SJSA1 (cell line): ENCODE measurements at places on chromosomes 7 and 10.

DNA sequence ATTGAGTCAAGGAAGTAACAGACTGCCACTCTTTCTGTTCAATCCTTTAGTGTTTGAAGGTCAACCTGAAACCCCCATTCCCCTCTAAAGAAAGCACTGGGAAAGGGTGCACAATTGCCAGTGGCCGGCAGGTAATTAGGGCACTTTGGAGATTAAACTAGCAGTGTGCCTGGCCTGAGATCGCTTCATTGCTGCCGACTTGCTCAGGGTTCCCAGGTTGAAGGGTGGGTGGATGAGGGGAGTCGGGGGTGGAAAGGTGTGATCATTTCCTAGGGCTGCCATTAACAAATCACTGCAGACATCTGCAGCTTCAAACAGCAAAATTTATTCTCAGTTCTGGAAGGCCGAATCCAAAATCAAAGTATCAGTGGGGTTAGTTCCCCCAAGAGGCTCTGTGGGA lies 16.3 kb upstream of the BTBD16 start:
- H3K4me1 ChIP-seq = no peaks in the 10 kb centered on the region
- no peak overlapping the region for H3K27ac ChIP-seq
- no peaks in the 10 kb centered on the region for H3K36me3 ChIP-seq

DNA sequence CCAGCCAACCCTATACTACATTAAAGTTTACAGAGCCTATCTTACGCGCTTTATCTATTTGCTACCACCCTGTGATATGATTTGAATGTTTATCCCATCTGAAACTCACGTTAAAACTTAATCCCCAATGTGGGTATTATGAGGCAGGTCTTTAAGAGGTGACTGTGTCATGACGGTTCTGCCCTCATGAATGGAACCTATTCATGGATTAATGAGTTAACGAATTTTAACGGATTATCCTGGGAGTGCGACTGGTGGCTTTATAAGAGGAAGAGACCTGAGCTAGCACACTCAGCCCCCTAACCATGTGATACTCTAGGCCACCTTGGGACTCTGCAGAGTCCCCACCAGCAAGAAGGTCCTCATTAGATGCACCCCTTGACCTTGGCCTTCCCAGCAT lies 37.8 kb downstream of the SRPK2 start:
- H3K36me3 ChIP-seq = no peaks in the 10 kb centered on the region
- DNase-seq = no peak
- H3K27ac ChIP-seq = 0 out of 2 replicates have a peak overlapping the region, but pooled peaks have one; percentile 22
- H3K27me3 ChIP-seq = no peaks in the 10 kb centered on the region
- H3K4me1 ChIP-seq = peaks cover 32% of the 10 kb centered on the region

- H3K27ac ChIP-seq = peak overlapping the region; percentile 80
- peak overlapping the region; percentile 56 for H3K4me3 ChIP-seq
- H3K27me3 ChIP-seq = no peaks in the 10 kb centered on the region
Measured at GRCh38 chr7:30771880-30772425, 736 bp downstream of the MINDY4 start.

DNA sequence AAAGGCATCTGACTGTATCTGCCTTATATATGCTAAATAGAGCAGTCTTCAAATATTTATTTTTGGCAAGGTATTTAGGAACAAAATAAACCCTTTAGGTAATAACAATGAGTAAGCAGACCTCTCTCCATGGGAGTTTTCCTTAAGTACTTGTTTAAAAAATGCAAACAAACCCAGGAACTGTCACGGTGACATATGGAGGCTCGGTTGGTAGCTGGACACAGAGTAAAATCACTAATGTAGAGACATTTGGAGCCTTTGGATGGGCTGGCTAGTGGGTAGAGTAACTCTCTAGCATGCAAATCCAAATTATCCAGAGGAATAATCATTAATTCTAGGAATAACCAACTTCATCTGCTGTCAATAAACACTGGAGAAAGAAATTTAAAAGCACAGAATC lies 71.6 kb upstream of the LAMB4 start:
- DNase-seq = no peak
- no peaks in the 10 kb centered on the region for H3K4me1 ChIP-seq
- H3K4me3 ChIP-seq = no peak overlapping the region
- peaks cover 4% of the 10 kb centered on the region; the same call in 1 of the 2 replicates for H3K27me3 ChIP-seq
- no peaks in the 10 kb centered on the region for H3K36me3 ChIP-seq

GRCh38 chr10:91420868-91421267 lies 10.7 kb downstream of the HECTD2 start:
- no peak overlapping the region for H3K4me3 ChIP-seq
- peaks cover 8% of the 10 kb centered on the region for H3K4me1 ChIP-seq
- H3K27me3 ChIP-seq = no peaks in the 10 kb centered on the region
- peak overlapping the region; percentile 17 for H3K27ac ChIP-seq

- H3K4me3 ChIP-seq = no peak overlapping the region
- DNase-seq = peak; percentile 97
- H3K27me3 ChIP-seq = no peaks in the 10 kb centered on the region
- peaks cover 29% of the 10 kb centered on the region for H3K4me1 ChIP-seq
Measured at GRCh38 chr10:79298403-79299244, 48.6 kb upstream of the PPIF start.

DNA sequence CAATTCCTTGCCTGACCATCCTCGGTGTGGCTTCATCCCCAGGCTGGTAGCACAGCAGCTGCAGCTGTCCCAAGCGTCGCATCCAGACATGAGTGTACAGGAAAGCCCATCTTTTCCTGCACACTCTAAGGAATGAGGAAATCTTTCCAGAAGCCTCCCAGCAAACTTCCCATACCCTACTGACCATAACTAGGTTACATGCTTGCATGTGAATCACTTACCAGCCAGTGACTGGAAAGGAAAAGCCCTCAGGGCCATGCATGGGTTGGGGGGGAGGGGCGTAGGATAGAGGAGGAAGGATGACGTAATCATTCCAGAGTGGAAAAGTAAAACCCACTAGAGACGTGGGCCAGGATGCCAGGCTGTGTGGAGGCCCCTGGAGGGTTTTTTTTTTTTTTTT lies 18.9 kb upstream of the ZNF212 start:
- no peak overlapping the region for H3K27ac ChIP-seq
- no peaks in the 10 kb centered on the region for H3K4me1 ChIP-seq
- H3K27me3 ChIP-seq = no peaks in the 10 kb centered on the region

- H3K36me3 ChIP-seq = no peaks in the 10 kb centered on the region
- no peak overlapping the region for H3K27ac ChIP-seq
- DNase-seq = peak; percentile 27
Measured at GRCh38 chr10:18104223-18104872, 35.9 kb upstream of the CACNB2 start.

DNA sequence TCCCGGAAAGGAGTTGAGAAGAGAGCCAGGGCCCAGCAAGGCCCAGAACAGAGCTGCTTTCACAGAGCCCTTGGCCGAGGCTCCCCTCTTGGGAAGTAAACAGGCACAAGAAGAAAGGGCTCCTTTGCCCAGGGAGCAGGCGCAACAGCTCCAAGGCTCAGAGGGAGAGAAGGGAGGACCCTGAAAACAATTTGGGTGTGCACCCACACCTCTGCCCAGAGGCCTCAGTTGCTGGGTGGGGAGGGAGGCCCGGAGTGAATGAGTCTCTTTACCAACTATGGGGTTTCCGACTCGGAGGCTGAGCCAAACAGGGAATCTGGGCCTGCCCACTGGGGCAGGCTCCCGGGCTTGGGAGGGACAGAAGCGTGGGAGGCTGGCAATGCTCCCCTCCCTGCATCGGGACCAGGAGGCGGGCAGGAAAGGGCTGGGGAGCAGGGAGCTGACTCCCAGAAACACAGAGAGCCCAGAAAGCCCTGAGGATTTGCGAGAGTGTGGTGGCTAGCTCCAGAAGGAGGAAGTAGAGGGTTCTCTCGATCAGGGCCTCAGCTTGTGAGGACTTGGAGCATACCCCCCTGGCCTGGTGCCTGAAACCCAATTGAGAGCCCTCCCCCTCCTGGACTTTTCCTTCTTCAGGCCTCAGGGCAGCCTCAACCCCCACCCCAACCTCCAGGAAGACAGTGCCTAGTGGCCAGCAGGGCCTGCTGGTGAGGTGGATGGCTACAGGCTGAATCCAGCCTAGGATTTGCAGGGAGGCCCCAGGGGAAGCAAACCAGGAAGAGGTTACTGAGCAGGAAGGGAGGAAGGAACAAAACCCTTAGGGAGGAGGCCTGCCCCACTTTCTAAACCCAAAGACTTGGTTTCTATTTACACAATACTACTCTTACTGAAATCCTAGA lies 6.2 kb downstream of the C10orf105 start:
- H3K36me3 ChIP-seq = no peaks in the 10 kb centered on the region
- 0 out of 2 replicates have a peak overlapping the region, but pooled peaks have one; percentile 7 for H3K27ac ChIP-seq
- peaks cover 11% of the 10 kb centered on the region for H3K4me1 ChIP-seq
- H3K27me3 ChIP-seq = no peaks in the 10 kb centered on the region

DNA sequence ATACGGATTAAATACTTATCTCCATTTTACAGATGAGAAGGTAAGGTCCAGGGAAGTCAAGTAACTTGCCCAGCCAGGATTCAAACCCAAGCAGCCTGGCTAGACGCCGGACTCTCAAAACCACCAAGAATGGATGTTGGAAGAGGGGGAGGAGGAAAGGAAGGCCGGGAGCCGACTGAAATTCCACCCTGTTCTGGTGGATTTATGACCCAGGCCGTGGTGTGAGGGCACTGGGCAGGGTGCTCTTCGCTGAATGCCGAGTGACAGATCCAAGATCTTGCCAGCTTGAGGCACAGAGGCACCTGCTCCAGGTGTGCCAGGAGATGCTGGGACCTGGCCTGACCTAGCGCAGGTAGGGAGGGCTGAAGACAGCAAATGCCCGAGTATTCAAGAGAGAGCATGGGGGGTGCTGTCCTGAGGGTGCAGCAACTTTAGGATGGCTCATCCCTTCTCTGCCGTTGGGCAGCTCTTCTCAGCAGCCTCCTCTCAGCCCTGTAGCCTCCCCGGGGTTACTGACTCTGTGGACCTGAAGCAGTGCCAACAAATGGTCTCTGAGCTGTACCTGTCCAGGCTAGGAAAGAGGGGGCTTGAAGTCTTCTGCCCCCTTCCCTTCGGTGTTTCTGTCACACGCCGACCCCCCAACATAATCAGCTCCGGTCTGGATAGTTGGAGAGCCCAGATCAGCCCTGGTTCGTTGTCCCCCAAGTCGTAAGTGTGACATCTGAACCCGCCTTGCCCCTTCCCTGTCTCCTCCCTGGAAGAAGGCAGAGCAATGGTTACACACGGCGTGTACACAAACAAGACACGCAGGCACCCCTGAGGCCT lies 713 bp downstream of the LOXL4 start:
- no peaks in the 10 kb centered on the region for H3K36me3 ChIP-seq
- no peaks in the 10 kb centered on the region for H3K27me3 ChIP-seq
- H3K4me3 ChIP-seq = no peak overlapping the region

DNA sequence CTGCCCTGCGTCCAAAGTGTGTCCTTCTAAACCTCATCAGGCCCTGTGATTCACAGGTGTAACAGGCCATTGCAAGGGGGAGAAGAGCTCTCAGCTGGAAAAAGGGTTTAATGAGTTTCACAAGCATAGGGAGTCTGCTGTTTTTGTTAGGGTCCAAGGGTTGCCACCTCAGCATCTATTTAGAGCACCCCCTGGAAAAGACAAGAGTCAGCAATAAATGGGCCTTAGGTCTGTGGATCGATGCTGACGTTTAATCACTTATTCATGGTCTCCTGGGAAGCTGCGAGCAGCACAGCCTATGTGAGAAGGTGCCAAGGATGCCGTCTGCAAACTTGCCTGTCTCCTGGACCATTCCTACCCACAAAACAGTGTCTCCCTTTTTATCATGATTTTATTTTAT lies 78.4 kb upstream of the BAIAP2L1 start:
- no peak for DNase-seq
- H3K27me3 ChIP-seq = no peaks in the 10 kb centered on the region
- H3K36me3 ChIP-seq = no peaks in the 10 kb centered on the region

DNA sequence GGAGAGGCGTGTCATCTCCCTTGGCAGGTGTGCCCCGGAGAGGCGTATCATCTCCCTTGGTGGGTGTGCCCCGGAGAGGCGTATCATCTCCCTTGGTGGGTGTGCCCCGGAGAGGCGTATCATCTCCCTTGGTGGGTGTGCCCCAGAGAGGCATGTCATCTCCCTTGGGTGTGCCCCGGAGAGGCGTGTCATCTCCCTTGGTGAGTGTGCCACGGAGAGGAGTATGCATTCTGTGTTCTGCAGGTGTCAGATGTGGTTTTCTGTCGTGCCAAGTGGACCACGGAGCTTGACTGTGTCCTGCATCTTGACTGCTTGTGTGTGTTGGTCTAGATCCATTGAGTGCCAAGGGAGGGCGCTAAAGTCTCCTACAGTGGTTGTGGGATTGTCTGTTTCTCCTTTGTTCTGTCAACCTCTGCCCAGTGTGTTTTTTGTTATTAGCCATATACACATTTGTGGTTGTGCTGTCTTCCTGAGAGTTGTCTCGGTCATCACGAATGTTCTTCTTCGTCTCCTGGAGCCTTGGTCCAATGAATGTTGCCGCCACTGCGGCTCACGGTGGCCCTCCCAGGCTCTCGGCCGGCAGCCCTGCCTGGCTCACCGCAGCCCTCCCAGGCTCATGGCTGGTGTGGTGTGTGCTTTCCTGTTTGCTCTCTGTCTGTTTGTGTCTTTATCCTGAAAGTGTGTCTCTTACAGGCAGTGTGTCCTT lies 96.8 kb downstream of the INPP5A start:
- DNase-seq = no peak
- 0 out of 2 replicates have a peak, but pooled peaks cover 6% of the 10 kb centered on the region for H3K4me1 ChIP-seq
- H3K27me3 ChIP-seq = no peaks in the 10 kb centered on the region
- H3K36me3 ChIP-seq = no peaks in the 10 kb centered on the region

GRCh38 chr7:102175423-102176170 lies 111.1 kb upstream of the SH2B2 start:
- DNase-seq = no peak
- H3K36me3 ChIP-seq = peaks cover 31% of the 10 kb centered on the region
- no peak overlapping the region for H3K4me3 ChIP-seq
- peaks cover under 1% of the 10 kb centered on the region; the same call in 1 of the 2 replicates for H3K4me1 ChIP-seq

DNA sequence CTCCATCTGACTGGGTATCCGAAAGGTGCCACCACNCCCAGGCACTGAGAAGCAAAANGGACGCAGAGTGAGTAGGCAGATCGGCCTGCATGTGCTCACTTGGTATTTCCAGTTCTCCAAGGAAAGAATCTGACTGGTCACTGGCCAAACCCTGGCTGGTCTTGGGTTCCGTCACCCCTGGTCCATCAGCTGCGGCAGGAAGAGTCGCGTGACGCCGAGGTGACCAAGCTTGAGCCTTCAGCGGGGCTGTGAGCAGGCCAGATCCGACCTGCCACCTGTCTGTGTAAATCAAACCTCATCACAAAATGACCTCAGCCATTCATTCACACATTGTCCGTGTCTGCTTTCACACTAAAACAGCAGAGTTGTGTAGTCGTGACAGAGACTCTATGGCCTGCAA lies 28.8 kb upstream of the CHST15 start:
- peaks cover 8% of the 10 kb centered on the region; the same call in 1 of the 2 replicates for H3K4me1 ChIP-seq
- DNase-seq = no peak
- no peak overlapping the region for H3K4me3 ChIP-seq
- H3K36me3 ChIP-seq = no peaks in the 10 kb centered on the region

- H3K4me1 ChIP-seq = no peaks in the 10 kb centered on the region
- no peak overlapping the region for H3K27ac ChIP-seq
- no peaks in the 10 kb centered on the region for H3K27me3 ChIP-seq
- H3K36me3 ChIP-seq = no peaks in the 10 kb centered on the region
Measured at GRCh38 chr7:131124001-131124629, 203.6 kb upstream of the MKLN1 start.

GRCh38 chr7:106659166-106659962 lies 1.6 kb downstream of the CCDC71L start:
- H3K36me3 ChIP-seq = peaks cover 23% of the 10 kb centered on the region
- H3K4me1 ChIP-seq = peaks cover 22% of the 10 kb centered on the region
- no peaks in the 10 kb centered on the region for H3K27me3 ChIP-seq
- DNase-seq = no peak
- H3K27ac ChIP-seq = peak overlapping the region; percentile 86
- peak overlapping the region; percentile 81 for H3K4me3 ChIP-seq
